ENCODE measurements at places on chromosomes 7 and 10.
A peak's percentile ranks its signal among the peaks of the same experiment; 100 is the strongest.

GRCh38 chr7:63925262-63925625, 73.4 kb upstream of the ZNF722 start:
- DNase-seq: no peak

DNA sequence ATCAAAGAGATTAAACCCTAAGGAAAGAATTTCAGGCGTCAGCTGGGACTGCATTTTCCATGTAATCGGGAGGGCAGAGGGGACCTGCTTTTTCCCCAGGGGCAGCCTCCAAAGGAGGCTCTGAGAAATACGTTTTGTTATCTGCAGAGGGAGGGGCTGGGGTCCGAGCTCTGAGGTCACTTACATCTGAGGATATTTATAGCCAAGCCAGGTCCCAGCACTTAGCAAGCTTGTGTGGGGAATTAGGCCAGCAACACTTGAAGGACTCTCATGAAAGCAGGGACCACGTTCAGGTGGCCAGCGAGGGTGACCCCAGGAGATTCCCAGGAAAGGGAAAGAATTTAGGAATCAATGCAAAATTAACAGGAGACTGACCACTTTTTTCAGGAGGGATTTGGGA, 20.6 kb upstream of the GDI2 start:
- no peak for DNase-seq

- DNase-seq: no peak
These were observed 280.5 kb upstream of the SP8 start for GRCh38 chr7:21067216-21067615.

DNA sequence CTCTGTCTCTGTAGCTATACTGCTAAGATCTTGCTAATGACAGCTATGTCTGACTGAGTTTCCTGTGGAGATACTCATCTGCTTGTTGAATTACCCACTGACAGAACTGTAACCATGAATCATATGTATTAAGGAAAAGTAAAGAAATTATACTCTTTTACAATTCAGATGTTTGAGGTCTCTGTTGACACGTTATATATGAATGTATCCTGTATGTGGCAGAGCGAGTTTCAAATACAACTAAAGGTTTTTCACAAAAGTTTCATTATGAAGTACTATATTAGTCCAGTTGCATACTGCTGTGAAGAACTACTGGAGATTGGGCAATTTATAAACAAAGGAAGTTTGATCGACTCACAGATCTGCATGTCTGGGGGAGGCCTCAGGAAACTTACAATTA, 232.5 kb downstream of the CDK14 start:
- peak; percentile 7 for DNase-seq

DNA sequence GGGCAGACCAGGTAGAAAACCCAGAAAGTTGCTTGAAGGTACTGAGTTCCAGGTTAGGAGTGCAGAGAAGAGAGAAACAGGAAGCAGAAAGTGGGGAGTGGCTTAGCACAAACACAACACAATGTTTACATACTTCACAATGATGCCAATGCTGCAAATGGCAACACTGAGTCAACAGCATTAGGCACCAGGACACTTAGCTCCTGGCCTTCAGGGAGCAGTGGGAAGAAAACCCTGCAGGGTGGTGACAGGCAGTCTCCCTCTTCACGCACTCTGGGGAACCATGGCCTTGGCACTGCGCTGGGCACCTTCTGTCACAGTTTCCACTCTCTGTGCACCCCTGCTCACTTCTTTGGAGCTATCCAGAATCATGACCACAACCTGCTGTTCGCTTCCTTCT, 7.3 kb downstream of the ICA1 start:
- DNase-seq: no peak

DNA sequence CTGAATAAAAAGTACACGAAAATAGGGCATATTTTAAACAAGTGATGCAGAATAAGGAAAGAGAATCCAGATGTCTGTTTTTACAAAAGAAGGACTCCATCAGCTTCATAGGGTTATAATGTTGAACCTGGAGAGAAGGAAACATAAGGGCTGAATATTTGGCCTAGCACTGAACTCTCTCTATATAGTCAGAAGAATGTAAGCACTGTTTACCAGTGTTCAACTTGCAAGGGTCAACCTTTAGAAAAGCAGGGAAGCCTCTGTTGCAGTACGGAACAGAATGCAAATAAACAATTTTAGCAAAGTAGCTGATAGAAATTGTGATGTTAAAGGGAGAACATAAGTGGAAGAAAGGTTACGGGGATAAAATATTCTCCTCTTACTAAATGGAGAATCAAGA, 16.2 kb downstream of the CDK6 start:
- no peak for DNase-seq

GRCh38 chr7:132169730-132170129, 406.5 kb downstream of the PLXNA4 start:
- DNase-seq: no peak

GRCh38 chr10:118254654-118255053, 87.5 kb downstream of the FAM204A start:
- no peak for DNase-seq

GRCh38 chr7:129765352-129765751, 153.8 kb downstream of the NRF1 start:
- DNase-seq: no peak

- no peak for DNase-seq
These were observed 61.4 kb downstream of the ASB13 start for GRCh38 chr10:5604961-5605360.

DNA sequence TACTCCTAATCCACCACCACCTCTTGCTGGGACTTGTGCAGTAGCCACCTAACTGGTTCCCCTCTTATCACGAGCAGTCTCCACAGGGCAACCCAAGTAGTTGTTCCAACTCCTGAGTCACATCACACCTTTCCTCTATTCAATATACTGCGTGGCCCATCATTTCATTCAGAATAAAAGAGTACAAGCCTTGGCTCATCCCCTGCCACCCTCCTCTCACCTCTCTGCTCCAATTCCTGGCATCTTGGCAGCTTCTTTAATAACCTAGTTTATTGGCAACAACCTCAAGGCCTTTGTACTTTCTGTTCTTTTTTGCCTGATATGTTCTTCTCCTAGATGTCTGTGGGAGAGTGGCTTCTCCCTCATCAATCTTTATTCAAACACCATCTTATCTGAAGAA, 199.4 kb downstream of the KIAA1217 start:
- no peak for DNase-seq

GRCh38 chr7:151896086-151896485, 19.2 kb upstream of the PRKAG2 start:
- DNase-seq: no peak

DNA sequence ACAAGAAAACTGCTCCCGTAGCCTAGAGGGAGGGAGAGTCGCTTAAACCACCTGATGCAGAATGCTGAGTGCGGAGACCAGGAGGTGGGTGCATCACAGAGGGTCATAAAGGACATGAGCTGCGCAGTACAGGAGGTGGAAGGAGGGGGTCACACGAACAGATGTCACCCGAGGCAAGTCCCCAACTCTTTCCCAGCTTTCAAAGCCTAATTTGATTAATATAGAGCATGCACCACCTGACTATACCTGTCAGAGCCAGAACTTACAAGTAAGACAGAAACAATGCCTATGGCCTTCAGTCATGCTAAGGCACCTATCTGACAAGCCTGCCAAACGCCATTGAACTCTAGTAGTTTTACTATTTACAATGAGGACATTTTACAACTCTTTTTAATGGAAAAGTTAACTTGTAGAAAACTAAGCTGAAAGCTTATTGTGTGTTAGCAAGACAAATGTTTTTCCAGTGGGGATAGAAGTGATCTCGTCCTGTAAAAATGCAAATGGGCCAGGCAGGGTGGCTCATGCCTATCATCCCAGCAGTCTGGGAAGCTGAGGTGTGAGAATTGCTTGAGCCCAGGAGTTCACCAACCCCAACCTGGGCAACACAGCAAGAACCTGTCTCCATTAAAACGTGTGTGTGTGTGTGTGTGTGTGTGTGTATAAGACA, 1.1 kb upstream of the VOPP1 start:
- no peak for DNase-seq

DNA sequence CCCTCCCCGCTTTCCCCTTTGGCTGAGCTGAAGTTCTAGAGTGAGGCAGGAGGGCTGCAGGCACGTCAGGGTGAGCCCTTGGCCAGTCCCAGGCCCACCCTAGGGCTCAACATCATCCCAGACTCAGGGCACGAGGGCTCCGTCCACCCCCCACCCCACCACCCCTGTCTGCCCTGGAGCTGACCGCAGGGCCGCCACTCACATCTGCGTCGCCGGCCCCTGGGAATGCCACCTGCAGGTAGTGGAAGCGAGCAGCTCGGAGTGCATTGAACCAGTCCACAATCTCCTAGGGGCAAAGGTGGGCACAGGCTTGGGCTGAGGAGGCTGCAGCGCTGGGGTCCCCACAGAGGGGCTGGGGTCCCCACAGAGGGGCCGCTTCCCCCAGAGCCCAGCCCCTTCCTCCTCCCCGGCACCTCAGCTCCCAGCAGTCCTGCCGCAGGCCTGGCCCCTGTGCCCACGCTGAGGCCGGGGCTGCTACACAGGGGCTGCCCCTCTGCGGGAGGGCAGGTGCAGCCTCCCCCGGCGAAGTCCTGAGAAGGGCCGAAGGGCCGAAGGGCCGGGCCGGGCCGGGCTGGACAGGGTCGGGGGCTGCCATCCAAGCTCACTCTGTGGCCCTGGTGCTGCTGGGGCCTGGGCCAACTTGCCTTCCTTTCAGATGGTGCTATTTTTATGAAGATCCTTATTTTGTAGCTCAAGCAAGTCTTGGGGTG, 24.1 kb downstream of the GET4 start:
- no peak for DNase-seq

DNA sequence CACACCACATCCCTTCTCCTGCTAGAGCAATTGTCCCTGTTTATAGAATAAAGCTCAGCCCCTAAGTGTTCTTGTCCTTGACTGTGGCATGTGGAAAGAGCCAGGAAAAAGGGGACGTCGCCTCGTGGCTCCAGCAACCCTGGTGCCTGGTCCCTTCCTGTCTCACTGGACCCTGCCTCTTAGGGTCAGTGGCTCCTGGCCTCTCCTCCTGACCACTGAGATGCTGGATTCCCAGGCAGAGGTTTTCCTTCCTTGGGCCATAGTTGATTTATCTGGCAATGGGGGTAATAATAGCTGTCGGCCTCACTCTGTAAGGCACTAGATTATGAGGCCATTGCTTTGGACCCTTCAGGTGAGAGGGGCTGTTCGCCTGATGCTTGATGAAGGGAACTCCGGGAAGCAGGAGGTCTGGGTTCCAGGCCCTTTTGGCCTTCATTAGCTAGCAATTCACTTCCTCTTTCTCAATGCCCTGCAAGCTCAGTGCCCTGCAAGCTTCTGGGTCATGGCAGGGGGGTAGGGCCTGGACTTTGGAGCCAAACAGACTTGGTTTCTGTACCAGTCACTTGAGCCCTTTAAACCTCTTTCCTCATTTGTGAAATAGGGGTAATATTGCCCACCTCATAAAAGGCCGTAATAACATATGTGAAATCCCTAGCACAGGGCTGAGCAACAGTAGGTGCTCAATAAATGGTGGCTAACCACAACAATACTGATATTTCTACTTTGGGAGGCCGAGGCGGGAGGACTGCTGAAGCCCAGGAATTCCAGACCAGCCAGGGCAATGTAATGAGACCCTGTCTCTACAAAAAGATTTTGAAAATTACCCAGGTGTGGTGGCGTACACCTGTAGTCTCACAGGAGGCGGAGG, 1.1 kb downstream of the ASL start:
- DNase-seq: peak; percentile 57

- no peak for DNase-seq
These were observed 190.5 kb upstream of the NRP1 start for GRCh38 chr10:33524966-33525365.

- no peak for DNase-seq
These were observed 102.7 kb upstream of the PCDH15 start for GRCh38 chr10:54903745-54904144.

- no peak for DNase-seq
These were observed 126.2 kb downstream of the ANLN start for GRCh38 chr7:36515847-36516246.

- no peak for DNase-seq
These were observed 441.1 kb downstream of the RPS24 start for GRCh38 chr10:78474743-78475142.

DNA sequence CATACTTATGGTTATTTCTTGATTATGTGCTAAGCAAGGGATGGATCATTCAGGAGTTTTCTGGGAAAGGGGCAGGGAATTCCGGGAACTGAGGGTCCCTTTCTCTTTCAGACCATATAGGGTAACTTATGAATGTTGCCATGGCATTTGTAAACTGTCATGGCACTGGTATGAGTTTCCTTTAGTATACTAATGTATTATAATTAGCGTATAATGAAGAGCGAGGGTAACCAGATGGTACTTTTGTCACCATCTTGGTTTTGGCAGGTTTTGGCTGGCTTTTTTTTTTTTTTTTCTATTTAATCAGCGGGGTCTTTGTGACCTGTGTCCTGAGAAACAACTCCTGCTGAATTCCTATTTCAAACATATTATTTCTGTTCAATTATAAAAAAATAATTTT, 237.6 kb upstream of the PTER start:
- no peak for DNase-seq

DNA sequence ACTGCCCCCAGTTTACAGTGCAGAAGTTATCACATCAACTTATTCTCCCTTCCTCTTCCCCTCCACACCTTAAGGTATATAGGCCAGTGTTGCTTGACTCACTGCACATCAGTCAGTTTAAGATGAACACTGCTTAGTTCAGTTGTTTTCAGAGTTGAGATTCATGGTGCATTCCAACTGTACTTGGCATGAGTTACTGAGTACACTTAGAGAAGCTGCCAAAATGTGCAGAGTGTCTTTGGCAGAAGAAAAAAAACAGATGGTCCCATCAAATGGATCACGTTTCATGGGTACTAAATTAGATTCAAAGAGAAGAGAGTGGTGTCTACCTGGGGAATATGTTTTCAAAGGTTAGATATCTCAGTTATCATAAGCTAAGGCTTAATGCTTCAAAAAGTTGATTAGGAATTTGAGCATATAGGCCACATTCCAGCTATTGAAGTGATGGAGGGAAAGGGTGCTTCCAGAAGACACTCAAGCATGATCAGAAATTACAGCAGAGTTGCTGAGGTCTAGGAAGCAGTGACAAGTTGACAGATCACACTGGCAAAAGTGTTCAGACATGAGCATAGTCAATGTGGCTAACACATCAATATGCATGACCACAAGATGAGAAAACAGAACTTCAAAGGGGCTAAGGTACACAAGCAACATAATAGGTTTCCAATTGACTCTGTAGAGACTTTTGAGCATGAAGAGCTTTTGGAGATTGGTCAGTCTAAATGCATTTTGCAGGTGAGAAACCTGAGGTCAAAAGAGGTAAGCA, 579.2 kb upstream of the CELF2 start:
- no peak for DNase-seq

- peak; percentile 89 for DNase-seq
These were observed 116.0 kb downstream of the SLIT1 start for GRCh38 chr10:97069576-97070362.

GRCh38 chr7:128891110-128891941, 19.2 kb downstream of the KCP start:
- DNase-seq: no peak
